ENCODE measurements at places on chromosomes 6 and 20. TPM values are rescaled to one million over a fixed set of nuclear protein-coding genes. Genes with fewer than 3 reads are reported as not detected.

GRCh38 chr6:107246972-107247615 is 131.8 kb upstream of the BEND3 start:
- H3K27ac ChIP-seq = no peak overlapping the region
- no peak for DNase-seq
- no peaks in the 10 kb centered on the region for H3K4me1 ChIP-seq

GRCh38 chr6:27757307-27757706 is 154.9 kb downstream of the OR2B2 start:
- H3K27ac ChIP-seq = no peak overlapping the region
- DNase-seq = peak; percentile 70
- H3K27me3 ChIP-seq = peaks cover 5% of the 10 kb centered on the region

- no peak overlapping the region for H3K4me3 ChIP-seq
- no peaks in the 10 kb centered on the region for H3K27me3 ChIP-seq
- H3K27ac ChIP-seq = no peak overlapping the region
Measured at GRCh38 chr6:105562027-105562426, 159.1 kb upstream of the PREP start.

DNA sequence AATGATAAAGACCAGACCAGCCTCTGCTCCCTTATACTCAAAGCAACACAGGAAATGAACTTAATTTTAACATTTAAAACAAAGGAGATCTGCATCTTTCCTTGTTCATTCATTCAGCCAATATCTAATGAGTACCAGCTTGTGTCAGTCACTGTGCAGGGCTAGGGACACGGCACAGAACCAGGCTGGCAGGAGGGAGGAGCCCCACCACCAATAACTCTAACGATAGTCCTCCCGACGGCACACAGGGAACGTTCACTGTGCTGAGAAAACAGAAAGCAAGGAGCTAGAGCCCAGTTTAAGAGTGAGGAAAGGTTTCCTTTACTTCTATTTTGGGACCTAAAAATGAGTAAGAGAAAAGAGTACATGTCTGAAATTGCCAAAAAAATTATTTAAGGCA is 9.9 kb downstream of the ETV7 start:
- no peak overlapping the region for H3K27ac ChIP-seq
- H3K36me3 ChIP-seq = no peaks in the 10 kb centered on the region
- no peaks in the 10 kb centered on the region for H3K27me3 ChIP-seq
- H3K4me3 ChIP-seq = no peak overlapping the region
- no peaks in the 10 kb centered on the region for H3K4me1 ChIP-seq

DNA sequence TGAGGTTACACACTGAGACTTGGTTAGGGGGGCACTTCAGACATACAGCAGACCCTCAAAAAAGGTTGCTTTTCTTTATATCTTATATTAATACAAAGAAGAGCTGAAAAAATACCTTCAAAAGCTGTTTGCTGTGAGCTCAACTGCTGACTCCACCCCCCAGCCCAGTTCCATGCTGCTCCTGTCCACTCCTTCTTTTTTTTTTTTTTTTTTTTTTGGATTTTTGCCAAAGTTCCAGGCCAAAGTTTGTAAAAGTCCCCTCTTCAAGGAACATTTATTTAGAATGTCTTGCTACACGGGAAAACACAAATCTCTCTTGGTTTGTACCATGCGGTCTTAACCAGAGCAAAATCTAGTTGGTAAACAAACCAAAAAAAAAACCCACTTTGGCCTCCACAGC is 85.3 kb upstream of the AKAP12 start:
- no peak overlapping the region for H3K4me3 ChIP-seq
- H3K4me1 ChIP-seq = no peaks in the 10 kb centered on the region
- no peaks in the 10 kb centered on the region for H3K27me3 ChIP-seq
- H3K27ac ChIP-seq = no peak overlapping the region
- no peaks in the 10 kb centered on the region for H3K36me3 ChIP-seq

The ANKRD66 gene
- not detected for total RNA-seq

- H3K27me3 ChIP-seq = no peaks in the 10 kb centered on the region
- no peaks in the 10 kb centered on the region for H3K36me3 ChIP-seq
- no peak for DNase-seq
- no peaks in the 10 kb centered on the region for H3K4me1 ChIP-seq
- no peak overlapping the region for H3K4me3 ChIP-seq
Measured at GRCh38 chr6:155177363-155177961, 86.4 kb upstream of the CLDN20 start.

- no peaks in the 10 kb centered on the region for H3K27me3 ChIP-seq
- no peak for DNase-seq
- peak overlapping the region; percentile 40 for H3K4me3 ChIP-seq
Measured at GRCh38 chr6:148700047-148700715, 46.6 kb upstream of the UST start.

- no peaks in the 10 kb centered on the region for H3K4me1 ChIP-seq
- no peak overlapping the region for H3K4me3 ChIP-seq
- H3K27ac ChIP-seq = no peak overlapping the region
- no peaks in the 10 kb centered on the region for H3K36me3 ChIP-seq
Measured at GRCh38 chr6:74018825-74019224, 322.8 kb downstream of the CD109 start.

The CPXM1 gene
- 0.80 TPM for total RNA-seq

DNA sequence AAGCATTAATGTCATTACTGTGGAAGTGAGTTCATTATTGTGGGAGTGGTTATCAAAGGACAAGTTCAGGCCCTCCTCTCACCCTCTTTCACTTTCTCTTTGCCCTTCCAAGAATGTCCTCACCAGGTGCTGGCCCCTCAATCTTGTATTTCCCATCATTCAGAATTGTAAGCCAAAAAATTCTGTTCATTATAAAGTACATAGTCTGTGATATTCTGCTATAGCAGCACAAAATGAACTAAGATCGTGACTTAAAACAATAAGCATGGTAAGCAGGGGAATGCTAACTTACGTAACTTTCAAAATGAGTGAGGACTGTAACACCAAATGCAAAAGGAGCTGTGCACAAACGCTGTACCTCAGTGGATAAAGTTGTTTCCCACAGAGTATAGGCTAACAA is 515.7 kb upstream of the BTBD3 start:
- H3K4me1 ChIP-seq = no peaks in the 10 kb centered on the region
- no peak overlapping the region for H3K27ac ChIP-seq
- H3K27me3 ChIP-seq = no peaks in the 10 kb centered on the region

The CDYL gene
- 23.6 TPM for total RNA-seq

DNA sequence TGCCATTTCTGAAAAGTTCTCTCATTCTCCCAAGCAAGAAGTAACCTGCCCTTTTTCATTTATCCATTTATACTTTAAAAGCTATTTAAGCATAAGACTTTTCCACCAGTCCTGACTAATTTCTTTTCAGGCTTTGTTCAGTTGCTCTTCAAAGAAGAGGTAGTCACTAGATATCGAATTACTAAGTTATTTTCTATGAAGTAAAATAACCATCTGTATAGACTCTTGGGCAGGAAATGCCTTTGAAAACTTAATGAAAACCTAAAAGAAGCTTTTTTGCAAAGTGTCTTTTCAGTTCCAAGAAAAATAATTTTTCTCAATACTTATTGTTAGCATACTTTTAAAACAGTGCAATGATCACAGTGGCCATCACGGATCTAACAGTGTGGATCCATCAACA is 31.3 kb upstream of the LAMP5 start:
- no peaks in the 10 kb centered on the region for H3K27me3 ChIP-seq
- H3K36me3 ChIP-seq = no peaks in the 10 kb centered on the region
- H3K4me3 ChIP-seq = no peak overlapping the region

GRCh38 chr6:81889377-81890053 is 137.0 kb upstream of the TENT5A start:
- no peaks in the 10 kb centered on the region for H3K27me3 ChIP-seq
- no peaks in the 10 kb centered on the region for H3K36me3 ChIP-seq
- no peaks in the 10 kb centered on the region for H3K4me1 ChIP-seq
- DNase-seq = no peak
- no peak overlapping the region for H3K27ac ChIP-seq
- no peak overlapping the region for H3K4me3 ChIP-seq

The TRIM15 gene
- 52.0 TPM for total RNA-seq

The CLPSL2 gene
- total RNA-seq = not detected

DNA sequence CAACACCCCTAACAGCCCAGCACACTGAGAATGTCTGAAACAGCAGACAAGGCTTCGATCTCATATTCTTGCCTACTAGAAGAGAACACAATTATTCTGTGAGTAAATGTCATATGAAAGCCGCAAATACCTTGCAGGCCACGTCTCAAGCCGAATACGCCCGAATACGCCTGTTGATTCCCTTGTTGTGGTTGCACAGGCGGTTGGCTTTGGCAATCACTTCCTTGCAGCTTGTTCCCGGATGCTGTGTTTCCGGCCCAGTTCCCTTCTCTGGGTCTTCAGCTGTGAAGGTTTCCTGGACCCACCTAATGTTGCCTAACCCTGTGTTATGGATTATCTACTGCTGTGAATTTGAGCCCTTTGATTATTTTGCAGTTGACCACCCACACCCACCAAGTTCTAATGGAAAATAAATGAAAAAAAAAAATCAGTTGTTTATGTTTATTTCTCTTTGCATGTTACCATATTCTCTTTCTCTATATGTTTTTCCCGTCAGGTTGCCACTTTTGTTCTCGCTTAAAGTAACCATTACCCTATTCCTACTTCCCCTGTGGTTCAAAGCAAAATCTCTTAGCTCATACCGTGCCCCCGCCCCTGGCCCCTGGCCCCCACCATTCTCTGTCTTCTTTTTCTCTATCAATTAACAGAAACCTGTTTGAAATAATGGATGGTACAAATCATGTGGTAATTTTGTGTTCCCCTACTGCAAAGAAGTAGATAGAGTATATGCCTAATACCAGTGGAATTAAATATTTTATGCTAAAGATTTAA is 172.4 kb downstream of the ADGB start:
- peak; percentile 14 for DNase-seq
- no peak overlapping the region for H3K4me3 ChIP-seq
- no peaks in the 10 kb centered on the region for H3K36me3 ChIP-seq
- H3K27ac ChIP-seq = no peak overlapping the region
- no peaks in the 10 kb centered on the region for H3K27me3 ChIP-seq
- no peaks in the 10 kb centered on the region for H3K4me1 ChIP-seq

The TSHZ2 gene
- total RNA-seq = 5.4 TPM

The KCNQ5 gene
- 0.48 TPM for total RNA-seq

The EPHA7 gene
- total RNA-seq = 31.0 TPM

DNA sequence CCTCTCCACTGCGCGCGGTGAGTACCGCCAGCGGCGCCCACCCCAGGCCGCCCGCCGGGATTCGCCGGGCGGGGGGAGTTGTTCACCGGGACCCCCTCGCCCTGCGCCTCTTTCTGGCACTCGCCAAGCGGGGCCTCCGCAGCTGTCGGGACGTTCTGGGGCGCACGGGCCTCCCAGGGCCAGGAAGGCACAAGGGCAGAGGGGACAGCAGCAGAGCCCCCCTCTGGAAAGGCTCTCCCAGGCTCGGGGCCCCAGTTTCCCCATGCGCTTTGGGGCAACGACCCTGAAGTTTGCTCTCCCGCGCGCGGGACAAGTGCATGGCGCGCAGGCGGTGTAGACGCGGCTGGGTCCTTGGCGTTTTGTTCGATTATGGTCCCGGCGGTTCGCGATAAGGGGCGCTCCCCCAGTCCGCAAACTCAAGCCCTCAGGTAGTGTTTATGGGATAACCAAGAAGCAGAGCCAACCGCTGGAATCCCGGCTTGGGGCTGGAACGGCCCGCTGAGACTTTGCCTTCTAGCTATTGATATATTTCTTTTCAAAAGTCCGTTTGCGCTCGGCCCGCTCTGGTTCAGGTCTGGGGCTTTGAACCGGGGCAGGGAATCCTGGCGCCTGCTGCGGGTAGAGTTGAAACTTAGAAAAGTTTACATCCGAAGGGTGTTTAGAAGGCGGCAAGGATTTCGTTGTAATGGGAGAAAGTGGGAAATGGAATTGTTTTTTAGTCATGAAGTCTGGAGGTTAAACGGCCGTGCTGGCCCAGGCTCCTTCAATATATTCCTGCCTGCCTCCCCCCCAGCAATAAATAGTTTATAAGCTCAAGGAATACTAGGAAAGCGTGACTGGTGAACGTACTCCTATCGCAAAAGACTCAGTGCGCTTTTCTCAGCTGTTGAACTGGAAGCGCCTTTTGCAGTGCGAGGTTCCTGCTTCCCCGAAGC is 595 bp downstream of the EYA2 start:
- peak overlapping the region; percentile 46 for H3K4me3 ChIP-seq
- H3K4me1 ChIP-seq = peaks cover 9% of the 10 kb centered on the region
- H3K36me3 ChIP-seq = no peaks in the 10 kb centered on the region
- H3K27ac ChIP-seq = peak overlapping the region; percentile 47

GRCh38 chr20:41447006-41447405 is 80.4 kb upstream of the EMILIN3 start:
- no peaks in the 10 kb centered on the region for H3K4me1 ChIP-seq
- no peak overlapping the region for H3K4me3 ChIP-seq
- H3K36me3 ChIP-seq = peaks cover 27% of the 10 kb centered on the region
- DNase-seq = no peak
- no peaks in the 10 kb centered on the region for H3K27me3 ChIP-seq

DNA sequence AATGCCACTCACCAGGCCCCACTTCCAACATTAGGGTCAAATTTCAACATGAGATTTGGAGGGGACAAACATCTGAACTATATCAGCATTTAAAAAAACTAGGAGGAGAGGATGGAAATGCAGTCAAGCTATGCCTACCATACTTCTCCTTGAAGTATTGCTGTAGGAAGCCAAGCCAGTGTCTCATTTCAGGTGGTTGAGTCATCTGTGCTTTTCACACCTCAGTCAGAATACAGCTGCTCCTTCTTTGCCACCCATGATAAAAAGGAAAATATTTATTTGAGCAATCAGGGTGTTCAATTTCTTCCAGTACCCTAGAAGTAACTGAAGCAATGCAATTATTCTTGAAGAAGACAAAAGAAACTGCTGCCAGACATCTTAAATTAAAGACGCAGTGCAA is 47.0 kb upstream of the EEF1E1 start:
- no peak for DNase-seq
- H3K36me3 ChIP-seq = no peaks in the 10 kb centered on the region
- H3K27me3 ChIP-seq = no peaks in the 10 kb centered on the region
- H3K4me3 ChIP-seq = no peak overlapping the region
- H3K4me1 ChIP-seq = no peaks in the 10 kb centered on the region

The KIF25 gene
- total RNA-seq = not detected

The SLC17A9 gene
- 2.8 TPM for total RNA-seq

DNA sequence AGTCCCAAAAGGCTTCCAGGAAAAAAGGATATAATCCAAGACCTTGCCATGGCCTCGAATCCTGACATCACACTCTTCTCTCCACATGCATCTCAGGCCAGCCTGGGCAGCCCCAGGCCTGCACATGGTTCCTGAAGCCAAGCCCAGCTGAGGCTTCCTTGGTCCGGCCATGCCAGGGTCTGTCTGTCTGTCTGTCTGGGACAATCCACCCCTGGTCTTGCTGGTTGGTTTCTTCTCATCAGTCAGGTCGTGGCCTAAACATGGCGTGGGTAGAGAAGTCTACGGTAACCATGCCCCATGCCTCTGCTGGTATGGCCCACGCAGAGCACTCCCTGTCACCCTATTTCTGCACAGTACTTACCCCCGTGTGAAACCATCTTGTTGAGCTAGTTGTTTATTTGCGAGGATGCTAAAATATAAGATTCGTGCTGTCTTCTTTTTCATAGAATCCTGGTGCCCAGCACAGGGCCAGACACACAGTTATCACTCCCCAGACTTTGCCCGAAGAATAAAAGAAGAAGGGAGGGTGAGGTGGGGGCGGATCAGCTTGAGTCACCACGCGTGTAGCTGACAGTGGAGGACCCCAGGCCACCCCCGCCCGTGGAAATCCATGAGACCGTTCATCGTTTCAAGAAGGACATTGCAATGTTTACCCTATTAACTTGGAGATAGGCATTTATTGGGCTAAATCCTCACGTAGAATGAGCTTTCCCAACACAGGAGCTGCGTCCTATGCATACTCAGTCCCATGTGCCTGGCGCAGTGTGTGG is 107.2 kb downstream of the RNASET2 start:
- no peaks in the 10 kb centered on the region for H3K36me3 ChIP-seq
- DNase-seq = no peak
- no peaks in the 10 kb centered on the region for H3K4me1 ChIP-seq
- no peaks in the 10 kb centered on the region for H3K27me3 ChIP-seq
- H3K27ac ChIP-seq = no peak overlapping the region
